ENCODE measurements at places on chromosomes 4 and X.

DNA sequence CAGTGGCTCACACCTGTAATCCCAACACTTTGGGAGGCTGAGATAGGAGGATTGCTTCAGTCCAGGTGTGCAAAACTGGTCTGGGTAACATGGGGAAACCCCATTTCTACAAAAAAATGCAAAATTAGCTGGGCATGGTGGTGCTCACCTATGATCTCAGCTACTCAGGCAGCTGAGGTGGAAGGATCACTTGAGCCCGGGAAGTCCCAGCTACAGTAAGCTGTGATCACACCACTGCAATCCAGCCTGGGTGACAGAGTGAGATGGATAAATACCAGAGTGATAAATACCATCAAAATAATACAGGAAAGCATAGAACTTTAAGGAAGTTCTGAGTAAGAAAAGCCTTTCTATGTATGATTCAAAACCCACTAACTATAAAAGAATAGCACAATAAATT lies 52.8 kb downstream of the LRBA start:
- DNase-seq: no peak

DNA sequence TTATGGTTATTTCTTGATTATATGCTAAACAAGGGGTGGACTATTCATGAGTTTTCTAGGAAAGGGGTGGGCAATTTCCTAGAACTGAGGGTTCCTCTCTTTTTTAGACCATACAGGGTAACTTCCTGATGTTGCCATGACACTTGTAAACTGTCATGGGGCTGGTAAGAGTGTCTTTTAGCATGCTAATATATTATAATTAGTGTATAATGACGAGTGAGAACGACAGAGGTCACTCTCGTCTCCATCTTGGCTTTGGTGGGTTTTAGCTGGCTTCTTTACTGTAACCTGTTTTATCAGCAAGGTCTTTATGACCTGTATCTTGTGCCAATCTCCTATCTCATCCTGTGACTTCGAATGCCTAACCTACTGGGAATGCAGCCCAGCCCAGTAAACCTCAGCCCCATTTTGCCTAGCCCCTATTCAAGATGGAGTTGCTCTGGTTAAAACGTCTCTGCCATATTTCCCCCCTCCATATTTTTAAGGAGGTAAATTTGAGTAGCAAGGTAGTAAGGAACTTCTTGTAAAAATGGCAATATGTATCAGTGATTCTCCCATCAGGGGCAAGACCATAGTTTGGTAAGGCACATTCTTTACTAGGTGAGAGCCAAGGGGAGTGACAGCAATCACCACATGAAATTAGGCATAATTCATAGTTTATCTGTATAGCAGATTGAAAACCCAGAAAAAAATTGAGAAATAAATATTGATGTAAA lies 2.6 kb downstream of the CXCL2 start:
- DNase-seq: no peak

GRCh38 chr4:5874811-5875449 lies 18.0 kb downstream of the CRMP1 start:
- DNase-seq: peak; percentile 2

DNA sequence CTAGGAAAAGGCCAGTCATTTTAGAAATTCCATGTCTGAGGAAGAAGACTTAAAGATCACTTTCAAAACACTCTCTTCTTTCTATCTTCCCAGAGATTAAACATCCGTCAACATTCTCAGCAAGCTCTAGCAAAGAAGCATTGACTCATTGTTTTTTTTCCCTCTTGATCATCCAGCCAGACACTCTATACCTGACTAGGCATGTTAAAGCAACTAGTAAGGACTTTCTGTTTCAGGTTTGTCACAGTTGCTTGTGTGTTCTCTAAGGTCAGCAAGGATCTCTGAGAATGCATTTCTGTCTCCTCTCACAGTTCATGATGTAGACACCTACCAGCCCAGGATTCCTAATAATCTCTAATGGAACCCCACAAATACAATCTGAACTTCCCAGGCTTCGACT lies 112.2 kb downstream of the IL13RA2 start:
- DNase-seq: no peak

DNA sequence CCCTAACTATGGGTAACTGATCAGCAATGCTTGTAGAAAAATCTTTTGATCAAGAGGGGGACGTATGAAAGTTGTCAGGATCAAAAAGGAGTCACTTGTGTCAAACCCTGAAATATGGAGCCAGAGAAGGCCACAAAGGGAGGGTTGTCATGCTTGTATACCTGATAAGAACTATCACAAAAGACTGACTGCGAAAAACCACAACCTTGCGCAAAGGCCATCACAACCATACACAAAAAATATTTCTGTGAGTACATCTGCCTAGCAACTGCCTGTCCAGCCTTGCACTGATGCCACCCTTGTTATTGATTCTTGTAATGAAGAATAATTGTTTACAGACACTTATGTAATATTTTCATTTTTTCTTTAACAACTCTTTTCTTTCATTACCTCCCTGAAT lies 22.8 kb upstream of the EIF4E start:
- no peak for DNase-seq

DNA sequence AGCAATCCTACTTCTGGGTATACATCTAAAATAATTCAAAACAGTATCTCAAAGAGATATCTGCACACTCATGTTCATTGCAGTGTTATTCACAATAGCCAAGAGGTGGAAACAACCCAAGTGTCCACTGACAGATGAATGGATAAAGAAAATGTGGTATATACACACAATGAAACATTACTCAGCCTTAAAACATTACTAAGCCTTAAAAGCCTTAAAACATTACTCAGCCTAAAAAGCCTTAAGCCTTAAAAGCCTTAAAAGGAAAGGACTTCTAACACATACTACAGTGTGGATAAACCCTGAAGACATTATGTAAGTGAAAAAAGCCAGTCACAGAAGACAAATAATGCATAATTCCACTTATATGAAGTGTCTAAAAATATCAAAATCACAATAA lies 40.3 kb upstream of the TFDP3 start:
- peak; percentile 19 for DNase-seq

DNA sequence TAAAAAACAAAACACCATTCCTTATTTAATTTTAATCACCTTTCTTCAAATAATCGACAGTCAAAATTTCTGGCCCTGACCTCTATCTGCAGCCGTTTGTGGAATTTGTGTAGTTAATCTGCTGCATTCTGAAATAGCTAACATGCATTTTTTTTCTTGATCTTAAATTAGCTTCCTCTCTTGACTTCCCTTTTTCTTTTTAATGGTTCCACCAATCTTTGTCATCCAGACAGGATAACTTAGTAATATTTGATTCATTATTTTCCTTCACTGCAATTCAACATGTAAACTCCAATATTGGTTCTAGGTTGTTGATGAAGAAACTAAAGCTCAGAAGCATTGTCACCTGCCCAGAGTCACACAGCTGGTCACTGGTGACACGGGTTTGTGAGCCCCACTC lies 77.3 kb downstream of the ARHGAP10 start:
- no peak for DNase-seq

DNA sequence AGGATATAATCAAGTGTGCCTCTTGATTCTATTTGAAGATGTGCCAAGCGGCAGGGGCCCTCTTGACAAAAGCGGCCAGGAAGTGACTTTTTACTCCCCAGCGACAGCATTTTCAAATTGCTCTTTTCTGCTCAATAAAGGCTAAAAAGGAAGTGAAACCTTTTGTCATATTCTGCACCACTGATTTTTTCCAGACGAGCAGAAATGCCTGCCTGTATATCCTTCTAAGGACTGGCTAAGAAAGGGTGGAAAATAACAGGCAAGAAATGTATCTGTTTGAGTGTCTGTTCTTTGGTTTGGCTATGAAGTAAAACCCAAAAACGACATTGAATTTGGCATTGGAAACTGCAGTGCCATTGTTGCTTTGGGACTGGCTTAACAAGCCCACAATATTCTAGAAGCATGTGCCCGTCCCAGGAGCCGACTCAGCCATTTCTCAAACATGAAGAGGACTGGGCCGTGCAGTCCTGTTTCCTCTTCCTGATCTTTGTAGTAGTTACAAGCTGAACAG lies 25.4 kb downstream of the TMSB4X start:
- no peak for DNase-seq

DNA sequence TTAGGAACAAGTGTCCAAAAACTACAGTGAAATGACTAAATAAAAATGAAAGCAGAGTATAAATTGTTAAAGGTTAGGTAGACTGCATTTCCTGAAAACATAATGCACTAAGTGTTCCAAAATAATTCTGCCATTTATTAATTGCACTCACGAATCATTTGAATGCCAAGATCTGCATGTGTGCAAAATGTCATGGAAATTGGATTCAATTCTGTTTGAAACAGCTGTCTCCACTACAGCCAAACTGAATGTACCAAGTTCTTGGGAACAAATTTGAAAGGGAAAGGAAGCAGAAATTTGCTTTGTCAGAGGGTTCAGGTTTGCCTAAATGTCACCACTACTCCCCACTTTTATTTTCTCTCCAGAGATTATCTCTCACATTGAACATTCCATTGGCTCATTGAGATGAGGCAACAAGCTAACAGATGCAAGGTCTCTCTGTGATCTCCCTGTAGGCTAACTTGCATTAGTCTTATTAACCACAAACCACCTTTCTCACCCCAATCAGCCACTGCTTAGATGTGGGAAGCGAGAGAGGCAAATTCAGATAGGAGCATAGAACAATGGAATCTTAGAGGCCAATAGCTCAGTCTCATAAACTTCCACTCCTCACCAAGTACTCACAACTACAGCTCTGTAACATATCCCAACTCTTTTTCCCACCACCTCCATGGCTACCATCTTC lies 226.6 kb downstream of the KDR start:
- DNase-seq: no peak

DNA sequence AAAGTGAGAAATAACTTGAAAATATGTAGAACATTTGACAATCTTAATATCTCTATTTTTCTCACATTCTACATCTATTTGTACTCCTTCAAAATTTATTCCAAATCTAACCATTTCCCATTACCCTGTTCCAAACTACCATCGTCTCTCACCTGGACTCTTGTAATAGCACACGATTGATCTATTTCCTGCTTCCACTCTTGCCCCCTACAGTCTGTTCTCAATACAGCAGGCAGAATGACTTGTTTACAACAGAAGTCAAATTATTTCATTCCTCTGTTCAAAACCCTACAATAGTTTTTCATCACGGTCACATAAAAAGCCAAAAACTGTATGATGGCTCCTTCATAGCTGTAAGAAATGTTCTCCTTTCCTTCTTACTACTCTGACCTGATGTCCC lies 21.1 kb upstream of the LUZP4 start:
- DNase-seq: no peak

DNA sequence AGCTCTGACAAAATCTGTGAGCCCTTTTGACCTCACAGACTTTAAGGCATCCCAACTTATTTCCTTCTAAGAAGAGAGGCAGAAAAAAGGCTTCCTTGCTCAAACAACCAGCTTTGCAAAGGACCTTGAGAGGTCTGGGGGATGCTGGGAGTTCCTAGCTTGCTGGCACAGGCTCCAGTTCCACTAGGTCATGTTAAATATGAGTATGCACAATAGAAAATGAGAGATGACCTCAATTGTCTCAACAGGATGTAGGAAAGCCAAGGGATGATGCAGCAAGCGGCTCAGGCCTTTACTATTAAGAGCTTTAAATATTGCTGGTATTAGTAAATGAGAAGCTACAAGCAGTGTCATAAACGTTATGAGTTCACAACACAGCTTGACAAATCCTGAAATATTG lies 13.3 kb upstream of the ZNF827 start:
- DNase-seq: no peak

GRCh38 chrX:105738162-105738561 lies 84.2 kb upstream of the NRK start:
- no peak for DNase-seq
